Stimulated activated CD4-positive, alpha-beta T cell treated with anti-CD3 and anti-CD28 coated beads, TNF-alpha, amount 100 ng/mL, for 48 hours (primary cell): ENCODE measurements at places on chromosomes 2 and 18.
A peak's percentile ranks its signal among the peaks of the same experiment; 100 is the strongest.

DNA sequence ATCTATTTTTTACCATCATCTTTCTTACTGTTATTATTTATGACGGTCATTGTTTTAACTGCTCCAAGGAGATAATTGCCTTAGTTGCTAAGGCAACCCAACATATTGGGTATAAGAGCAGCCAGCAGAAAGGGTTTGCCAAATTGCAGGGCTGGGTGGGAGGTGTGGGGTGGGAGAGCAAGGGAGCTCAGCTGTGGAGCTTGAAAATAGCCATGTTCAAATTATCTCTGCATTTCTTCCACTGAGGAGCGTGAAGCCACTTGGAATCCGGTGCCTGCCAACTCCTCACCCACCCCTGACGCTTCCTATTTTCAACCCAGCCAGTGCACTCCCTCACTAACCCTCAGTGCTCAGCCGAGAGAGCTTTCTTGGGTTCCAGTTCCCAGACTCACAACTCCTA, 60.8 kb downstream of the SETBP1 start:
- DNase-seq: no peak

DNA sequence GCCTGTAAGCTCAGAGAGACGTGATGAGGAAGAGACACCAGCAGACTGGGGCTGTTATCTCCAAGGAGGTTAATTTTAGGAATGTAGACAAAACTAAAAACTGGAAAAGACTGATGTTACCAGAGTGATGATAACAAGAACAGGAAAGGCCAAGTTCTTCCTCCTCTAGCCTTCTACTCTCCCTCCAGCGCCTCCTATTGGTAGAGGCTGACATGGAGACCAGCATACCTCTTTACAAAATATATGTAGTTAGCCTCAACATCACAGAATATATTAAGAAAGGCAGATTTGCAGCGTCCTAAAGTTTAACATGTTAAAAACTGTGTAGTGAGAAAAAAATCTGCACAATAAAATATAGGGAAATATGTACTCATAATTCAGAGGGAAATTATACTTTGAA, 66.0 kb downstream of the TCF4 start:
- DNase-seq: no peak

DNA sequence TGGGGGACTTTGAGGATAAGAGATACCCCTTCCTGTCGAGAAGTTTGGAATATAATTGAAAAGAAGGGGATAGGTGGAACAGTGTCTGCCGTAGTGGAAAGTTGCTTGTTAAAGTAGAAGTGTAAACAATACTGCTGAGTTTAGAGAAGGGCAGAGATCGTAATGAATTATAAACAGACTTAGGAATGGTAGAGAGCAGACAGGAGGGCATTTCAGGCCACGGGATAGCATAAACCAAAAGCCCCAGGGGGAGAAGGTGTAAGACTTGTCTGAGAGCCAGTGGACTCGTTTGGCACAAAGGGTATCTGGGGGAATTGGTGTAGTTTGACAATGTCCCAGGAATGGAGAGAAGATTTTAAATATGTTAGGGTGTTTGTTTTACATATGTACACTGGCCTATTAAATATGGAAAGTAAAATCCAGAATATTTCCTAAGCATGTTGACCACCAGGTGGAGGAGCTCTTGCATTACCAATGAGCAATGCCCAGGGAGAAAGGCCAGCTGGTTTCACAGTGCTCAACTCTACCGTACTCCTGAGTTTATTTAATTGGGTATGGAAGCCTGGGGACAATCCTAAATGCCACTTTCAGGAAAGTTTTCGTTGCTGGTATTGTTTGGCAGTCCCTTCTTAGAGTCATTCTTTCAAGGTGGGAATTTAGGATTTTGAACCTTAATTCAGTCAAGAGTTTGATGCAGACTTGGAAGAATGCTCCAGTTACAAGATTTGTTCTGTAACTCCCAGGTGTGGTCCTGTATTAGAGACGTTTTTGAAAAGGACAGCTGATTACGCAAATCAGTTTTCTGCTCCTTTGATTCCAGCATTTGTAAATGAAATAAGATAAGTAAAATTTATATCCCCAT, 7.5 kb downstream of the COPS8 start:
- no peak for DNase-seq

DNA sequence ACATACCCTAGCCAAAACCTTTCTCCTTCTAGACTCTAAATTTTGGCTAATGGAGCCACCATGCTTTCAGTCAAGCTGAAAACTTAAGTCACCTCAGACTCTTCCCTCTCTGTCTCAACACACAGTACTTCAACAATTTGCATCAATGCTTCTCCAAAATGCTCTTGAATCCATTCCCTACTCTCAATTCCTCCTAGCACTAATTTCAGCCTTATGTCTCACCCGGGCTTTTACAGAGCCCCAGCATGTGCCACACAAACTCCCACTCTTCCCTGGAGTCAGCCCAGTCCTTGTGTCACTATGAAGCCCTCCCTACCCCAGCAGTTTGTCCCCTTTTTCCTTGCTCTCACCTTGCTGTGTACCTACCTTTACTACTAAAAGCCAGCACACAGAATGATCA, 38.7 kb downstream of the AAK1 start:
- DNase-seq: no peak

GRCh38 chr18:44537526-44537925, 143.2 kb upstream of the SETBP1 start:
- no peak for DNase-seq

DNA sequence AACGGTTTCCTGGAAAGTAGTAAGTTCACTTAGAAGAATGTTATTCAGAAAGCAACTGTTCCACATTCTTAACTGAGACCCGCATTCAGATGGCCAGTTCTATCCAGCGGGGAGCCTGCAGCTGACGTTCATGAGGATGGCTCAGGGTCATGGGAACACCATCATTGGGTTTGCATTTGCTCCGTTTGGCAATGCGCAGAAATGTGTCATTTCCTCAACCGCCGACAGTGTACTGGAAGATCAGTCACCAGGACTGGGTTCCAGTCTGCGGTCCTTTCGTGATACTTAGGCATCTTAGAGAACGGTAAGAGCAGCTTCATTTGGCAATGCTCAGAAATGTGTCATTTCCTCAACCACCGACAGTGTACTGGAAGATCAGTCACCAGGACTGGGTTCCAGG, 104.0 kb downstream of the DNER start:
- no peak for DNase-seq

- DNase-seq: no peak
Observed at GRCh38 chr2:122683018-122683417, 927.6 kb downstream of the TSN start.

DNA sequence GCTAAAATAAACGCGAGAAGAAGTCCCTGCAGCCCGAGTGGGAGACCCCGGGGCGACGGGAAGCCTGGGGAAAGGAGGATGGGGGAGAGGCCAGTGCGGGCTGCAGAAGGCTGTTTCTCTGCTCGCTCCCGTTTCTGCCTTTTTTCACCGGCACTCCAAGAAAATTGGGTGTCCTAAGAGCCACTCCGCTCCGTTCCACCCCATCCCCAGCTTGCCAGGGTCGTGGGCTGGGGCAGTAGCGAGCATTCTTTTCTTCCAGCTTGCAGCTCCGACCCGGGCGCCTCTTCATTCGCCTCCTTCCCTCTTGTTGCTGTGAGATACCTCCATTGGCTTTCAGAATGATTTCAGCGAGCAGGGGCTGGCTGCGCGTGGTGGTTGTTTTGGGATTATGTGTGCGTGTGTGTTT, 1.1 kb downstream of the HOXD3 start:
- DNase-seq: no peak

DNA sequence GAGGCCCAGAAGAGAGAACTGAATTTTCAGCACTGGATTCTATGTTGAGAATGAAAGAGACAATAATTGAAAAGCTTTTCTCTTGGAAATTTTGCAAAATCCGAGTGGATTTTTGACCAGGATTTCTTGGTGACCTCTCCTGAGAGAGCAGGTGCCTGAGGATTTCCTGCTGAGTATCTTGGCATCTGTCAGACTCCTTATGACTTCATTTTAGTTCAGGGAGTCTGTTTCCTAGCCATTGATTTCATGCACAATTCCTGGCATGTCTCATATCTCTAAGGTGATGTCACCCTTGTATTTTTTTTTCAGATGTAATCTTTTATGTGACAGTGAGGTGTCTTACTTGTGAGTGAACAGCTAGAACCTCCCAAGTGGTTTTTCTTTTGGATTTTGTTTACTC, 195.9 kb downstream of the NEDD4L start:
- DNase-seq: no peak

DNA sequence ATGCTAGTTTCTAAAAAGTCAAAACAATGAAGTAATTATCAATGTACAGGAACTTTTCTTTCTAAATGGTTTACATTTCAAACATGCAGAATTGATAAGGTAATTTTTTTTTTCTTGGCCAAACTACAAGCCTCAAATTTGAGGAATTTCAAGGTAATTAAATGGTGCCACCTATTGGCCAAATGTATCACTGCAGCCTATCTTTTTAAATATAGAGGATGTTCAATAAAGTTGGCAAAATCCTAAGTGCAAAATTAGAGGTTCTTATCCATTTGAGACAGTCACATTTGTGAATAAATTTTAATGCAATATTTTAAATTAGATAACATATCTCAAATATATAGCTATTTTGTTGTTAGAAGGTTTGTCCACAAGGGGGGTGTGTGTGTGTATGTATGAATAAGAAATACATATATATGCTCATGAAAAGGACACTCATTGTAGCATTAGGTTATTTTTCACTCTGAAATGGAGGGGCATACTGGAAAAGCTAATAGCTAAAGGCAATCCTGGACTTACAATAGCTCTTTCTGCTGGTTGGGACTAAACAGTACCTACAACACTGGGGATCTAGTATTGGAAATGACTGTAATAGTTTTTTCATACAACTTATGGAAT, 26.2 kb downstream of the MMADHC start:
- no peak for DNase-seq

- peak; percentile 78 for DNase-seq
Observed at GRCh38 chr2:74147727-74148456, at the start of gene BOLA3. TSS of gene BOLA3 (minus strand) at chr2:74147912. CDS start at chr2:74147874, 38 bp downstream.

- no peak for DNase-seq
Observed at GRCh38 chr2:5764041-5764440, 71.9 kb downstream of the SOX11 start.

DNA sequence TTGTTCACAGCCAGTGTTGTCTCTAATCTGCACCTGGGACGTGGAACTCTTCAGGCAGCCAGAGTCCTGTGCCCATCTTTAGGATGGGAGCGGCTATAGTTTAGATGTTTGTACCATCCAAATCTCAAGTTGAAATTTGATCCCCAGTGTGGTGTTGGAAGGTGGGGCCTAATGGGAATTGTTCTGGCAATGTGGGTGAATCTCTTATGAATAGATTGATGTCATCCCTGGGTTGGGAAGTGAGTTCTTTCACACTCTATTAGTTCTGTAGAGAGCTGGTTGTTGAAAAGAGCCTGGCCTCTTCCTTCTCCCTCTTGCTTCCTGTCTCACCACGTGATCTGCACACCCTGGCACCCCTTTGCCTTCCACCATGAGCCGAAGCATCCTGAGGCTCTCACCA, 300.9 kb downstream of the TXNL1 start:
- no peak for DNase-seq

DNA sequence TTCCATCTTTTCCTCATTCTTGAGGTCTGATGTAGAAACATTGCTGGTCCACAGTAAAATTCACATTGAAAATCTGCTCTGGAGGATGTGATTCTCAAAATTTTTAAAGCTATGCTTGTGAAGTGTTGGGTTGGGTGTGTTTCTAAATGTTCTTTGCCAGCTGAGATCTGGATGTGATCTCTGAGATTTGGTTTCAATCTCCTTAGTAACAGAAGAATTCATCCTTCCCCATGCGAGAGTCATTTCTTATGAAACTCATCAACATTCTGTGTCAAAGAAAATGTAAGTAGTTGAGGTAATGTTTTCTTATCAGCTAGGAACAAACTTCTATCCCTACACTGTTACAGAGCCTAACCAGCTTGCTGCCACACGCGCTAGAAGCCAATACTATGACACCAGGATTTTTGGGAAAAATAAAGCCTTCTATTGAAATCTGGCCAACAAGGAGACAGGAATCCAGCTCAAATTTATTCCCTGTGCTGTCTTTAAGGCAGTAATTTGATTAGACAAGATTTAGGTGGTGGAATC, 134.9 kb downstream of the PTH2R start:
- DNase-seq: no peak

GRCh38 chr2:62208758-62209114, 12.8 kb downstream of the B3GNT2 start:
- no peak for DNase-seq

- no peak for DNase-seq
Observed at GRCh38 chr2:231318436-231318835, 77.1 kb upstream of the B3GNT7 start.

- no peak for DNase-seq
Observed at GRCh38 chr2:105502625-105503334, 103.9 kb upstream of the FHL2 start.

- no peak for DNase-seq
Observed at GRCh38 chr2:69704446-69704845, 37.5 kb upstream of the ANXA4 start.

- no peak for DNase-seq
Observed at GRCh38 chr2:235139956-235140800, 188.4 kb downstream of the SH3BP4 start.

GRCh38 chr2:99915108-99915675, 227.2 kb downstream of the AFF3 start:
- no peak for DNase-seq

- no peak for DNase-seq
Observed at GRCh38 chr2:124151691-124152090, 126.6 kb downstream of the CNTNAP5 start.

GRCh38 chr2:42223067-42223854, 54.1 kb downstream of the EML4 start:
- no peak for DNase-seq
